A549 treated with CORT108297 at 1 μM for 4 hours (cell line): ENCODE measurements at places on chromosomes 2 and 18. TPM values are rescaled to one million over a fixed set of nuclear protein-coding genes. Genes with fewer than 3 reads are reported as not detected.

Gene SLC39A10
- total RNA-seq: 14.4 to 24.9 TPM (median 20.9 TPM) in 5 replicates

Gene MYO5B
- total RNA-seq: 10.0 to 12.3 TPM (median 11.0 TPM) in 5 replicates

Gene PIGN
- total RNA-seq: 8.7 to 10.5 TPM (median 9.4 TPM) in 5 replicates

Gene BOD1L2
- not detected in 5 replicates for total RNA-seq

Gene TRAK2
- total RNA-seq: 10.5 to 15.3 TPM (median 13.1 TPM) in 5 replicates

Gene SRD5A2
- total RNA-seq: 0.01 to 0.05 TPM (median 0.03 TPM) in 4 of 5 replicates, not detected in the other

Gene CHRND
- total RNA-seq: not detected in 5 replicates

Gene ABCB11
- 0.01 to 0.02 TPM (median 0.02 TPM) in 5 replicates for total RNA-seq

Gene SLC5A7
- total RNA-seq: not detected in 5 replicates

Gene RGPD4
- total RNA-seq: 0.03 to 0.10 TPM (median 0.07 TPM) in 5 replicates

Gene PLGLB1
- 0.38 to 1.0 TPM (median 0.80 TPM) in 5 replicates for total RNA-seq

Gene CABLES1
- total RNA-seq: 12.1 to 12.8 TPM (median 12.6 TPM) in 5 replicates

Gene CFAP221
- total RNA-seq: 0.17 to 0.48 TPM (median 0.32 TPM) in 5 replicates

Gene PRKAG3
- total RNA-seq: not detected in 5 replicates

Gene MOCOS
- 2.5 to 3.7 TPM (median 3.1 TPM) in 5 replicates for total RNA-seq

Gene ITGA6
- total RNA-seq: 35.4 to 48.1 TPM (median 44.9 TPM) in 5 replicates

Gene TNFRSF11A
- total RNA-seq: 5.3 to 9.0 TPM (median 7.6 TPM) in 5 replicates

Gene CAB39
- total RNA-seq: 43.2 to 55.5 TPM (median 51.9 TPM) in 5 replicates

Gene KCNJ13
- total RNA-seq: not detected in 5 replicates

Gene UGT1A6
- 0.87 to 1.9 TPM (median 1.1 TPM) in 5 replicates for total RNA-seq

Gene RPE
- total RNA-seq: 54.6 to 77.8 TPM (median 63.5 TPM) in 5 replicates

Gene TFCP2L1
- total RNA-seq: 2.9 to 4.9 TPM (median 3.3 TPM) in 5 replicates

Gene SLC9A4
- total RNA-seq: not detected in 5 replicates

Gene LTBP1
- total RNA-seq: 16.8 to 28.3 TPM (median 24.9 TPM) in 5 replicates

Gene GALNT14
- 44.4 to 51.6 TPM (median 48.4 TPM) in 5 replicates for total RNA-seq

Gene CCDC85A
- total RNA-seq: 0.08 to 0.20 TPM (median 0.16 TPM) in 5 replicates

Gene TEKT4
- total RNA-seq: not detected in 5 replicates

Gene ACTR1B
- 30.4 to 48.3 TPM (median 43.8 TPM) in 5 replicates for total RNA-seq

Gene ARHGAP15
- total RNA-seq: 0.25 TPM in 1 of 5 replicates, not detected in the others

Gene PDE1A
- total RNA-seq: 0.09 to 0.18 TPM (median 0.14 TPM) in 5 replicates

Gene C2orf76
- 11.8 to 16.6 TPM (median 12.4 TPM) in 5 replicates for total RNA-seq

Gene CYP1B1
- total RNA-seq: 6.9 to 8.1 TPM (median 7.8 TPM) in 5 replicates

Gene RBM43
- 2.5 to 3.7 TPM (median 3.4 TPM) in 5 replicates for total RNA-seq

Gene NXPH2
- not detected in 5 replicates for total RNA-seq

Gene YIPF4
- 43.5 to 56.9 TPM (median 51.0 TPM) in 5 replicates for total RNA-seq

Gene MYOM1
- 0.05 to 0.29 TPM (median 0.12 TPM) in 5 replicates for total RNA-seq

Gene CCDC74B
- 4.4 to 8.4 TPM (median 6.9 TPM) in 5 replicates for total RNA-seq

Gene REG3A
- not detected in 5 replicates for total RNA-seq

Gene PLB1
- 1.1 to 2.0 TPM (median 1.8 TPM) in 5 replicates for total RNA-seq

Gene GNLY
- total RNA-seq: 0.08 TPM in 1 of 5 replicates, not detected in the others

Gene HOXD3
- 0.08 to 0.30 TPM (median 0.18 TPM) in 4 of 5 replicates, not detected in the other for total RNA-seq

Gene HRH4
- total RNA-seq: not detected in 5 replicates

Gene APCDD1
- total RNA-seq: 0.14 to 0.21 TPM in 2 of 5 replicates, not detected in the others

Gene EVA1A
- total RNA-seq: 10.7 to 13.6 TPM (median 11.5 TPM) in 5 replicates

Gene THADA
- total RNA-seq: 19.4 to 25.6 TPM (median 22.2 TPM) in 5 replicates

Gene PDCD1
- total RNA-seq: not detected in 5 replicates
